ENCODE measurements at places on chromosomes 7 and 10.

DNA sequence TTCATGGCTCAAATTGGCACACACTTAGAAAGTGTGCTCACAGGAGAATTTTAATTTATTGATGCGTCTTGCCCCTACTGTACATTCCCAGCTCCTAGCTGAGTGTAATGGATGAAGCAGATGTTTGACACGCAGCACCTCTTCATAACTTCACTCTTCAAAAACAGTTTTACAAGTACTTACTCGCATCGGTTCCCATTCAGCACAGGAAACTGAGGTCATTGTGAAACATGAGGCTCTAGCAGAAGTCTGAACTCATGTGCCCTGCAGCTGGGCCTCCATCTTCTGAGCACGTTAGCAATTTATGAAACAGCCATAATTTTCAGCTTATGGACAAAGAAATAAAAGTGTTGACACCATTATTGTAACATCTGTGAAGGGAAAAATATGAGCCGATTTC, 558.9 kb upstream of the MGMT start:
- DNase-seq = no peak

GRCh38 chr7:135486261-135486920, 23.5 kb downstream of the CNOT4 start:
- DNase-seq = no peak

DNA sequence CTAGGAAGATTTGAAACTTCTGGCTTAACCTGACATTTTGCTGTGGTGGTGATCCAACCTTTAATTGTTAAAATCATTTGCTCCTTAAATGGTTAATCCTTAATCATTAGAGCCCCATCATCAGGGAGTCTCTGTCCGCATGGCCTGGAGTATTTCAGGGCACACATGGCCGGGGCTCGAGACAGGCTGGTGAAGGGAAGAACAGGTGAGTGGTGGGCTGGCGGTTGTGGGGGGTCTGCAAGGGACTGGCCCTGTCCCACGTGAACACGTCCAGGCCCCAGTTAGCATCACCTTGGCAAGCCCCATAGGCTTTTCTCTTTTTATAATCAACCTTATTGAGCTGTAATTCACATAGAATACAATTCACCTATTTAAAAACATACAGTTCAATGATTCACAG, 109.5 kb downstream of the DNAJB6 start:
- no peak for DNase-seq

GRCh38 chr7:68147614-68148238, 1151.1 kb downstream of the TYW1 start:
- no peak for DNase-seq
